T-helper 17 cell (primary cell): ENCODE measurements at places on chromosomes 5 and 9.
A peak's percentile ranks its signal among the peaks of the same experiment; 100 is the strongest.

GRCh38 chr9:134707731-134708671, 66.4 kb downstream of the COL5A1 start:
- no peak for DNase-seq

GRCh38 chr9:34577400-34578240, 11.9 kb downstream of the CNTFR start:
- DNase-seq: no peak

DNA sequence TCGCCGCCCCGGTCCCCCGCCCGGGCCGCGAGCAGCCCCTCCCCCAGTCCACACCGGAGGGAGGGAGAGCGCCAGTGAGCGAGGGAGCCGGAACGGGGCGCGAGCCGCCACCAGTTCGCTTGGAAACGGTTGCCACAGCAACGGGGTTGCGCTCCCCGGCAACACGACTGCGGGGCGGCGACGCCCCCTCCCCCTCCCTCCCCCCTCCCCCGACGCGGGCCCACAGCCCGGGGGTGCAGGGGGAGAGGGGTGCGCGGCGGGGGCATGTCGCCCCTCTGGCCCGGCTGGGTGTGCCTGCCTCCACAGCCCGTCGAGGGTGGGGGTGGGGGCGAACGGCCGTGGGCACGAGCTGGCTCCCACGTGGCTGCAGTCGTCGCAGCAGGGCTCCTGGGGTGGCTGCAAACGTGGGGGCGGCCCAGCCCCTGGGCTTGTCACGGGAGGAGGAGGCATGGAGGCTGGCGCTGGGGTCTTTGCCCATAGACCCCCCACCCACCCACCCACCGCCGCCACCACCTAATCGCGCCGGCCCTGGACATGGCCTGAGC, 524 bp downstream of the PRR7 start:
- DNase-seq: peak; percentile 80

GRCh38 chr9:83469722-83470121, 68.5 kb downstream of the FRMD3 start:
- no peak for DNase-seq

DNA sequence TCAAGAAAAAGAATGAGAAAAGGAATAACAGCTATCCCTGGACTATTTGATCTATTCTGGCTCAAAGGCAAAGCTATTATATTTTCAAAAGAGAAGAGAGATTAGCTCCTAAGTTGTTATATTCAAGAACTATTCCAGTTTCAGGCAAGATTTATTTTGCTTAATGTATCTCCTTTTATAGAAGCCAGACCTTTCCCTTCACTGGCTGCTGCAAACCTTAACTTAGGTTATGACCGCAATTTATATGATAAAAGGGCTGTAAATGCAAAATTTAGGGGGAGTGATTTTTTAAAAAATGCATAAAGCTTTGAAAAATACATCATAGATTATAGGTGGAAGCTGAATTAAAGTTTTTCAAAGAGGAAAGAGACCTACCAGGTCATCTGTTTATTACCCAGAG, 97.8 kb downstream of the FBXL7 start:
- no peak for DNase-seq

DNA sequence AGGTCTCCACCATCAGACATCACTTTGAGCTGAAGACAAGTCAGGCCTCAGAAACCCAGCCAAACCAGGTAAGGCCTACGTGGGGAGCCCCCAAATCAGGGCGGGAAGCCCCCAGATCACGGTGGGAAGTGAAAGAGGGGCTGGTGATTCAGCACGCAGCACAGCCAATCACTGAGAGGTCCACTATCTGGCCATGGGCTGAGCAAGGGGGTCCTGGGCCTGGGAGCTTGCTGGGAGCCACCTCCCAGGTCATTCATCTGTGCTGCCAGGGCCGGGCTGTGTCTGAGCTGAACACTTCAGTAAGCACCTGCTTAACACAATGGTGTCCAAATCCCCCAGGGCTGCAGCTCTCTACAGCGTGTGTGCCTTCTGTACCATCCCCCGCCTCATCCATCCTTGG, 15.5 kb downstream of the MED10 start:
- DNase-seq: no peak

DNA sequence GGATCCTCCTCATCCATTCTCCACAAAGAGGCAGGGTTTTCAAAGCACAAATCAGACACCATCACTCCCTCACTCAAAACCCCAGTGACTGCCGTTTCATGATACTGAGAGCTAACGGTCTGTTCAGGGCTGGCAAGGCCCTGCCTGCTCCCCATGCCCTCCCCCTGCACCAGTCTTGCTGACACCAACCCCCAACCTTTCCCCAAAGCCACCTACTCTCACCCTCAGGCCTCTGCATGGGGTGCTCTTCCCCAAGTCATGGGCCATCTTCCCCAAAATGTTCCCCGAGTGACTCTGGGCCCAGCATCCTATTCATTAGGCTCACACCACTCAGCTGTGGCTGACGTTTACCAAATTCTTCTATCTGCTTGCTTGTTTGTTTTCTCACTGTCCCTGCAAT, 21.7 kb upstream of the OLFM1 start:
- DNase-seq: no peak

- no peak for DNase-seq
Measured at GRCh38 chr9:130579738-130580463, 524 bp downstream of the FUBP3 start.

GRCh38 chr5:57817001-57817453, 334.4 kb upstream of the ACTBL2 start:
- no peak for DNase-seq

DNA sequence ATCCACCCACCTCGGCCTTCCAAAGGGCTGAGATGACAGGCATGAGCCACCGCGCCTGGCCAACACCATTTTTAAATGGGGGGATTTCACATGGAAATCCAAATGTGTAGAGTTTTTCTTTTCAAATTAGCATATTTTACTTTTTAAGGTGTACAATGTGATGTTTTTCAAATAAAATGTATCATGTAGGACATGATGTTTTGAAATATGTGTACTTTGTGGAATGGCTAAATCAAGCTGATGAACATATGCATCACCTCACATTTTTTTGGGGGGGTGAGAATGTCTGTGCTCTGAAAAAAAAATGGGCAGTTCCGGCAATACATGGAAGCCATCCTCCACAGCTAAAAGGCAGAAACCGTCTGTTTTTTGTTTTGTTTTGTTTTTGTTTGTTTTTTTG, 3.4 kb upstream of the FAF2 start:
- DNase-seq: no peak

DNA sequence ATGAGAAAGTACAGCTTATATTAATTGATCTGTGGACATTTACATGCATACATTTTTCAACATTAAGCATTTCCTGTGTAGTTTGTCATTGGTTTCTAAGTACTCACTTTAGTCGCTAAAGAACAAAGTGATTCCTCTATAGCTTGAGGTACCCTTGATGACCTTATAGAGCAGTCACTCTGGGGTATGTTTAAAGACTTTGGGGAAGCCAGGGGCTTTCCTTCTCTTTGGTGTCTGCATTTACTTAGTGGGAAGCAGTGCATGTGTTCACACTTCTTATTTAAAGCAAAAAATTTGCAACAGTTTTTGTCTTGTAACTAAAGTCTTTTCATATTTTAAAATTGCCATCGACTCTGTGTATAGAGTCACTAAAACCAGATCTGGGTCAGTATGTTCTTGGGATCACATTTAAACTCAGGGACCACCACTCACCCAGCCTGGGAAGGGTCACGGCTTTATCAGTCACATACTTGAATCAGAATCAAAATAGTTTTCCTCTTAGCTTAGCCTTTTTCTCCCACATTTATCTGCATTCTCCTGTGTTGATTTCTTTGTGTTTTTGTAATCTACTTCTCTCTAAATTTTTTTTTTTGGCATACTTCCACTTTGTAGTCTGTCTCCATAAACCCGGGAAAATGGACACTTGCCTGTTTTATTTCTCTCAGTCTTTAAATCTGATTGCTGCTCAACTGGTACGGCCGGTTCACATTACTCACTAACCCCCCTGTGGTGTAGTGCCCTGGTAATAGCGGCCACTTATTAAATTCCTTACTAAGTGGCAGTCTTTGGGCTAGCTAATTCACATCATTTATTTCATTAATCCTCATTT, 143.9 kb upstream of the FBN2 start:
- DNase-seq: no peak

- DNase-seq: no peak
Measured at GRCh38 chr9:12819436-12820185, 44.8 kb downstream of the LURAP1L start.

DNA sequence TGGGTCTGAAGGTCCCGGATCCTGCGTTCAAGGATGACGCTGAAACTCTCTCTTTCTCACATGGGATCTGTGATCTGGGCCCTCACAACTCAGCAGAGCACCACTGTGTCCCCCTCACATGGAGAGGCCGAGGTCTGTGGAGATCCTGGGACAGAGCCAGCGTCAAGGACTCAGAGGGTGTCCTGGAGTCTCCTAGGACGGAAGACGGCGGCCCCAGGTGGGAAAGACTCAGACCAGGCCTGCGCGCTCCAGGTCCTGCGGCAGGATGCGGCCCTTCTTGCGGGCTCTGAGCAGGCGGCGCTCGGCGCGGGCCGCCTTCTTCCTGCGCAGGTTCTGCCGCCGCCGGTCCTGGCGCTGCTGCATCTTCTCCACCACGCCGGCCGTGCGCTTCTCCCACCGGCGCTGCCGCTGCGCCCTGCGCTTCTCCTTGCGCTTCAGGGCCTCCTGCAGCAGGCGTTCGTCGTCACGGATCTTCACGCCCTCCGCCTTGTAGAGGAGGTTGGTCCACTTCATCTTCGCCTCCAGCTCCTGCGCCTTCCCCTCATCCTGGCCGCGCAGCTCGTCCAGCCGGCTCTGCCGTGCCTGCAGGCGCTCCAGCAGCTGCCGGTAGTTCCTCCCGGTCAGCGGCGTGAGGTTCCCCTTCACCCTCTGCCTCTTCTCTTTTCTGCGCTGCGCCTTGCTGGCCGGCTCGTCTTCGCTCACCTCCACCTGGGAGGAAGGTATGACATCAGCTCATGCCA, 4.2 kb downstream of the SURF6 start:
- no peak for DNase-seq

- no peak for DNase-seq
Measured at GRCh38 chr5:142924135-142924883, 154.1 kb downstream of the ARHGAP26 start.

DNA sequence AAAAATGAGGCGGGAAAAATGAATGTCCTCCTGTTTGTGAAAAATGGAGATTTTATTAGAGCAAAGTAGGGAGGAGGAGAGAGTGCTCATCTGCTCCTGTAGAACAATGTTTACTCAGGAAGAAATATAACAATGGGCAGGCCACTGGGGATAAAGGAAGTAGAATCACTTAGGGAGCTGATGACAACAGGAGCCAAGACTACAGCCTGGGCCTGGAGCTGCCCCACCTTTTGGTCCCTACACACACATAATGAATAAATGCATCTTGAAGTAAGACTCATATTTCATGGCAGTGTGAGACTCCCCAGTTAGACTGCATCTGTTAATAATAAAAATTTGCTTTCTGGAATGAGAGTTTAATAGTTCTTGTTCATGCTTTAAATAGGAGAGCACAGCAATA, 1939.8 kb downstream of the EFNA5 start:
- DNase-seq: no peak

GRCh38 chr5:9596171-9596780, 33.9 kb downstream of the TAS2R1 start:
- no peak for DNase-seq

DNA sequence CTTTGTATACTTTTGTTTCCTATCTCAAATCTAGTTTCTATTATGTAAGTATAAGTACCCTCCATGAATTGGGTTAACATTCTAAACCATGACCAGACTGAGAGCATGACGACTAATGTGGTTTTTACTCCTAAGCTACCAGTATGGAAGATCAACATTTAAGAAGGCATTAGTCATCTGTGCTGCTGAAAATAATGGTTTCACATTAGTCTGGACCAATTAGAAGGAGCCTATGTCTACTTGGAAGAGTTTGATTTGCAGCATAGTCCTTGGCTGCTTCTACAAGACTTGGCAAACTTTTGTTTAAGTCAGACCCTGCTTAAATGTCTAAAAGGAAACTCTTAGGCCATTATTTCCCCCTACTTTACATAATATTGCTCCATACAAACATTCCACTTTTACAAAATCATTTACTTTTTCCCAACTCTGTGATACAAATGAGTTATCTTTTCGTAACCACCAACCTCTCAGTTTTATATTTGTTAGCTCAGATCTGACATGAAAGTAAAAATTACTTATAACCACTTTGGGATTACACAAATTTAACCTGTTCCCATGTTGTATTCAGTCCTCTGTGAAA, 186.7 kb downstream of the COMMD10 start:
- DNase-seq: no peak

GRCh38 chr9:72396247-72397091, 31.5 kb upstream of the ZFAND5 start:
- DNase-seq: no peak
